Omental fat pad (tissue), 4 donors: ENCODE measurements at places on chromosomes 13 and 19.

GRCh38 chr13:89052699-89053098, 1381.5 kb downstream of the SLITRK5 start:
- no peak for DNase-seq

- no peak for DNase-seq
Observed at GRCh38 chr19:13819238-13819637, 24.0 kb downstream of the ZSWIM4 start.

DNA sequence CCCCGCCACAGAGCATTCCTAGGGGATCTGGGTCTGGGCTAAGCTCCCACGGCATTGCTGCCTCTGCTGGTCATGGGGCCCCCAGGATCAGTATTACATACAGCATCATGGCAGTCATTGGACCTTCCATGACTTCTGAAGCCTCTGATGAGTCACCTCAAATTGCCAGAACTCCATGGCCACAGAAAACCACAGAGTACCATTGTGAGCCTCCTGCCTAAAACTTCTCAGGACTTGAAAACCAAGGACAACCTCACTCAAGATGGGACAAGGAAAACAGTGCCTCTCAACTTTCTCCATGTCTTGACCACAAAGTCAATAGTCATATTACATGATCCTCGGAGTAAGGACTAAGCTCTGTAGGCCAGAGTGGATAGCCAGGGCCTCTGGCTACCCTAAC, 306.0 kb downstream of the GPC5 start:
- DNase-seq: no peak

DNA sequence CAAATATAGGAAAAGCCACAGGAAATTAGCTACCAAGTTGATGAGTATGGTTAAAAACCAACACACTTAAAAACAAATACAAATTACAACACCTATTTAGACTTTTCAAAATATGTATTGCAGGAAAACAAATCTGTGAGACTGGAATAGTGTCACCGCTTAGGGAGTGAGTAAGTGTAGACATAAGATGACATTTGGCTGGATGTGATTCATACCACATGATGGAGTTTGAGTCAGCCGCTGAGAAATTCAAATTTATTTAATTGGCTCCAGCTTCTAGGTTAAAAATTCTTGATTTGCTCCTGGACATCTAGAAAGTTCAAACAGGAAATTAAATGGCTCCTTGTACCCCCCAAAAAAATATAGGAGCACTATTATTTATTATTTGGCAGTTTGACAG, 531.7 kb downstream of the SLITRK1 start:
- DNase-seq: no peak

GRCh38 chr13:51043310-51043709, 67.8 kb downstream of the C13orf42 start:
- no peak for DNase-seq

DNA sequence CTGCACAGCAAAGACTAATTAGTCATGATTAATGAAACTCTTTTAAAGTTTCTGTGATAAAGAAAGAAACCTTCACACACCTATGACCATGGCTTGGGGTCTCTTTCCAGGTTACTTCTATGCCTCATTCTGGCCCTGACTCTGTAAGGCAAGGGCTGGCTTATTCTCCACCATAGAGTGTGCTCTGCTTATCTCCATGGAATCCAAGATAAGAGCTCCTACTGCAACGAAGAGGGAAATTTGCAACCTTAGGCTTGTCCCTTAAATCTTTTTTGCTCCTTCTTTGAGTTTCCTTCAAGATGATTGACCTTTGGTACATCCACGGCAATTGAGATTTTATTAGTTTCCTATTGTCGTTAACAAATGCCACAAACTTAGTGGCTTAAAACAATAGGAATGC, 239.9 kb downstream of the SPRY2 start:
- DNase-seq: no peak
